ENCODE measurements at places on chromosomes 5 and 9. TPM values are rescaled to one million over a fixed set of nuclear protein-coding genes. Genes with fewer than 3 reads are reported as not detected.

- peak; percentile 42 for DNase-seq
- H3K36me3 ChIP-seq, result no peaks in the 10 kb centered on the region
Measured at GRCh38 chr9:94979904-94980507, 253.5 kb downstream of the AOPEP start.

GRCh38 chr9:118088090-118088489 lies 383.9 kb downstream of the TLR4 start:
- H3K4me3 ChIP-seq, result no peak overlapping the region
- no peaks in the 10 kb centered on the region for H3K27me3 ChIP-seq
- H3K36me3 ChIP-seq, result no peaks in the 10 kb centered on the region
- H3K27ac ChIP-seq, result no peak overlapping the region
- no peak for DNase-seq

- H3K36me3 ChIP-seq, result no peaks in the 10 kb centered on the region
- no peak overlapping the region for H3K27ac ChIP-seq
- no peak for DNase-seq
- no peak overlapping the region for H3K4me3 ChIP-seq
- no peaks in the 10 kb centered on the region for H3K27me3 ChIP-seq
Measured at GRCh38 chr5:14090290-14090689, 52.9 kb upstream of the TRIO start.

- no peaks in the 10 kb centered on the region for H3K36me3 ChIP-seq
- H3K4me3 ChIP-seq, result no peak overlapping the region
- H3K27me3 ChIP-seq, result no peaks in the 10 kb centered on the region
- H3K4me1 ChIP-seq, result no peaks in the 10 kb centered on the region
- H3K27ac ChIP-seq, result no peak overlapping the region
Measured at GRCh38 chr9:108374626-108375025, 481.2 kb downstream of the ACTL7B start.

DNA sequence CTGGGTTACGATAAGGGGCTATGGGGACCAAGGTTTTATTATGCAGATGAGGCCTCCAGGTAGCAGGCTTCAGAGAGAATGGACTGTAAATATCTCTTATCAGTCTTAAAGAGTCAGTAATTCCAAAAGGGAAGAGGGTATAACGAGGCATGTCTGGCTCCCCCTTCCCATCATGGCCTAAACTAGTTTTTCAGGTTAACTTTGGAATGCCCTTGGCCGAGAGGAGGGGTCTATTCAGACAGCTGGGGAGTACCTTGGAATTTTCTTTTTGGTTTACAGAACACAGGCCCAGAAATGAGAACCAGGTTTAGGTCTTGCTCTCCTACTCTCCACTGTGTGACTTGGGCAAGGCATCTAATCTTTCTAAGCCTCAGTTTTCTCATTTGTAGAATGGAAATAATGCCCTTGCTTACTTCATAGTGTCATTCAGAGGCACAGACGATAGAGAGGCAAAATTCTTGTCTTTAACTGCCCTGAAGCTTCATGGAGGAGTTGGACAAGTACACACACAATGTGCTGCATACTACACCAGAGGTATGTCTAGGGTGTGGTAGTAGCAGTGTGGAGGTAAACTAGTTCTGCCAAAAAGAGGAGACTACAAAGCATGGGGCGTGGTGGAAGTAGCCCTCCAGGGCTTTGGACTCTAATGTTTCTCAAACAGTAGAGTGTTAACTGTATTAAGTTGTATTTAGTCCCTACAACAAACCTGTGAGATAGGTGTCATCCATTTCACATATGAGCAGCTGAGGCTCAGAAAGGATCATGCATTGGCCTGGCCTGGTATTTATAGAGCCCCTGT lies 45.5 kb downstream of the IRF1 start:
- H3K27ac ChIP-seq, result peak overlapping the region; percentile 81
- H3K27me3 ChIP-seq, result no peaks in the 10 kb centered on the region

DNA sequence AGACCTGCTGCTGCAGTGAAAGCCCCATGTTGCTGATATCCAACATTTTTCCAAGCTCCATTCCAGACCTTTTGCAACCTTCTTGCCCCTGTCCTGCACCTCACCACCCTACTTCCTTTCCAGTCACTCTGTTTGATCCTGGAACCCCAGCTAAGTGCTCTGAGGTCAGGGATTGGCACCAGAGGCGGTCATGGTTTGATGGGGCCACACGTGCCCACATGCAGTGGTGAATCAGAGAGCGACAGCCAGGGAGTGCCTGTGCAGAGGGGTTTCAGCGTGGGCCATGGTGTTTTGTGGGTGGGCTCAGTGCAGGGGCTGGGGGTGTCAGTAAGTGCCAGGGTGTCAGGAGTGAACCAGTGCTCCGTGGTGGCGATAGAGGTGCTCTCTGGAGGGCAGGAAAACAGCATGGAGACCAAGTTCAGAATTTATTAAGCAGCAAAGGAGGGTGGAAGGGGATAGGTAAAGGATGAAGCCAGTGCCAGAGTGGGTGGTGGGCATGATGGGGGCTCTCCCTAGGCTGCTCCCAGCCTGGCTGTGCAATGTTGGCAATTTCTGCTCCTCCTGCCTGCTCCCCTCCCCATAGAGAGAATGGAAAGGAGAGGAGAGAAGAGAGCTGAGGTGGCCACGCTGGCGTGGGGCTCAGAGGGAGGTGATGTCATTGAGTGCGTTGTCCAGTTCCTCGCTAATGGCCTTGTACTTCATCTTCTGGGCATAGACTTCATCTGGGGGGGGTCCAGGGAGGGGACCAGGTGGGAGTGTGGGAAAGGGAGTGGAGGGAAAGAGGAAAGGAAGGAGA lies 7.0 kb downstream of the TPM2 start:
- H3K36me3 ChIP-seq, result peaks cover 30% of the 10 kb centered on the region
- no peak overlapping the region for H3K4me3 ChIP-seq
- peaks cover 8% of the 10 kb centered on the region for H3K4me1 ChIP-seq
- peak; percentile 30 for DNase-seq
- no peaks in the 10 kb centered on the region for H3K27me3 ChIP-seq
- no peak overlapping the region for H3K27ac ChIP-seq

DNA sequence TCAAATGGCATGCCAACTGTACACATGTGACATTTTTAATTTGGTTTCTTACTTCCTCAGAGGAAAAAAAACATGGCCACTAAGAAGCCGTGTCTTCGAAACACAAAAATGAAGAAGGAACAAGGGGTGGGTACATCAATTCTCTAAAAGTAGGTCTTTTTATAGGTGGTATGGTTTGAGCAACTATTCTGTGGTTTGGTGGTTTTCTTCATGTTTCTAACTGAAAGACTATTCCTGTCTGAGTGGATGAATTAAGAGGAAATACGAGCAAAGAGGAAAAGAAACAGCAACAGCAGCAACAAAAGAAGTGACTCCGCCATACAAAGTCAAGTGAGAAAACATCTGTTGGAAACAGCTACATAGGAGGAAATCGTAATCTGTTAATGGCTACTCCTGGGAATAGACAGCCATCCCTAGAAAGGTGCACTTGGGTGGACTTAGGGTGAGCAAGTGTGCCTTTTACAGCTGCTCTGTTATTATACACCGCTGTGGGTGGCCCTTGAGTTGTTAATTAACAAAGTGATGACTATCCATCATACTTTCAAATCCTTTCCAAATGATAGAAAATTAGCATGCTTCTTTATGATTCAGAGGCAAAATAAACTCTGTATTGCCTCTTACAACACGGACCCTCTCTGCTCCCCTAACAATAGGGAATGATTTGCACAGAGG lies 575.8 kb downstream of the TLE1 start:
- no peaks in the 10 kb centered on the region for H3K36me3 ChIP-seq
- no peak overlapping the region for H3K27ac ChIP-seq
- DNase-seq, result no peak
- H3K4me3 ChIP-seq, result no peak overlapping the region
- H3K27me3 ChIP-seq, result no peaks in the 10 kb centered on the region
- H3K4me1 ChIP-seq, result no peaks in the 10 kb centered on the region

GRCh38 chr9:87579781-87580541 lies 82.3 kb downstream of the DAPK1 start:
- H3K27me3 ChIP-seq, result no peaks in the 10 kb centered on the region
- peaks cover 29% of the 10 kb centered on the region for H3K4me1 ChIP-seq
- no peaks in the 10 kb centered on the region for H3K36me3 ChIP-seq
- H3K27ac ChIP-seq, result no peak overlapping the region
- no peak overlapping the region for H3K4me3 ChIP-seq
- no peak for DNase-seq

- peaks cover 30% of the 10 kb centered on the region for H3K36me3 ChIP-seq
- H3K4me1 ChIP-seq, result peaks cover 7% of the 10 kb centered on the region
- H3K4me3 ChIP-seq, result no peak overlapping the region
- DNase-seq, result no peak
Measured at GRCh38 chr5:80147119-80147815, 108.6 kb downstream of the SERINC5 start.

DNA sequence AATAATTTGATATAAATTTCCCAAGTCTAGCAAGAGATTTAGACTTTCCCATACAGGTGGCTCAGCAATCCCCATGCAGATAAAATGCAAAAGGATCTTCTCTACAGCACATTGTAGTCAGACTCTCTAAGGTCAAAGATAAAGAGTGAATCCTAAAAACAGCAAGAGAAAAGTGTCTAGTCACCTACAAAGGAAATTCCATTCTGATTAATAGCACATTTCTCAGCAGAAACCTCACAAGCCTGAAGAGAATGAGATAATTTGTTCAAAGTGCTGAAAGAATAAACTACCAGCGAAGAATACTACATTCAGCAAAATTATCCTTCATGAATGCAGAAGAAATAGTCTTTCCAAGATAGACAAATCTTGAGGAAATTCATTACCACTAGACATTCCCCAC lies 493.3 kb downstream of the PRELID2 start:
- DNase-seq, result no peak
- no peaks in the 10 kb centered on the region for H3K4me1 ChIP-seq

DNA sequence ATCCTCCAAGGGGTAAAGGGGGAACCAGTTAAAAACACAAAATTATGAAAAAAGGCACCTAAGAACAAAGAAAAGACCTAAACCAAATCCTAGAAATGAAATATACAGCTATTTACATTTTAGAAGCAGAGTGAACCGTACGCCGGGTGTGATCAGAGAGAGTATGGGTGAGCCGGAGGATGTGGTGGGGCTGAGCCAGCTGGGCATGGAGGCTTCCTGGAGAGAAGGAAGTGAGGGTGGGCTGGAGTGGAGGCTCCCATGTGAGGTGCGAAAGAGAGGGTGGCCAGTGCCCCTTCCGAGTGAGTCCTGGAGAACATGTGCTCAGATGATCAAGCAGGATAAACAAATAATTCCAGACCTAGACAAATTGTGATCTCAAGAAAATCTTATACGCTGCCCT lies 111.6 kb downstream of the CACNA1B start:
- H3K27ac ChIP-seq, result no peak overlapping the region
- H3K4me3 ChIP-seq, result no peak overlapping the region
- no peaks in the 10 kb centered on the region for H3K4me1 ChIP-seq
- DNase-seq, result no peak
- no peaks in the 10 kb centered on the region for H3K36me3 ChIP-seq

DNA sequence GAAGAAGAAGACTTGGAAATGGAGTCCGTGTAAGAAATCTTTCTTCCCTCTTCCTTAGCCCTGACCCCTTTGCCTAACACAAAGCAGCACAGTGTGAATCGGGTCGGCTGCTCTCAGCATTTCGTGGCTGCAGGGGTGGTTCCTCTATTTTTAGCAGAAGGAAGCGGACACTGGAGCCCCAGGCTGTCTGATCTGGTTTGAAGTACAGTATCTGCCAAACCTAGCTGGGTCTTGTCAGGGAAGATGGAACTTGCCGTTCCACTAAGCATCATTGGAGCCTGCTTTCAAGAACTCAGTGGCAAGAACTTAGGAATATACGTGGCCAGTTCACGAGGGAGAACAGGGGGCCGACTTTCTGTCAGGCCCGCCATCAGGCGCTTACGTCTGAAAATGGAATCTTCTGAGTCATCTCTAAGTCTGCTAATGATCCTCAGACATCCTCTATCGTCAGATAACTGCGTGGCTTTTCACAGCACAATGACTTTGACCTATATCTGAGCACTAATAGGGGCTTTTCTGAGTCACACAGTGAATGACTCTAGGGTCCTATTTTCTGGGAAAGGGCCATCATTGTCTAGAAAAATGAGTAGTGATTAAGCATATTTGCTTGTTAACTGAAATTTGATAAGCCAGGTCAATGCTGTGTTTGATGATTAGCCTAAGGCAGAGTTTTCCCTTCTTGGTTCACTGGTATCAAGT lies 43.3 kb upstream of the NCS1 start:
- peaks cover 60% of the 10 kb centered on the region for H3K36me3 ChIP-seq
- H3K4me1 ChIP-seq, result peaks cover 23% of the 10 kb centered on the region
- peak overlapping the region; percentile 67 for H3K27ac ChIP-seq
- no peak overlapping the region for H3K4me3 ChIP-seq
- no peak for DNase-seq

DNA sequence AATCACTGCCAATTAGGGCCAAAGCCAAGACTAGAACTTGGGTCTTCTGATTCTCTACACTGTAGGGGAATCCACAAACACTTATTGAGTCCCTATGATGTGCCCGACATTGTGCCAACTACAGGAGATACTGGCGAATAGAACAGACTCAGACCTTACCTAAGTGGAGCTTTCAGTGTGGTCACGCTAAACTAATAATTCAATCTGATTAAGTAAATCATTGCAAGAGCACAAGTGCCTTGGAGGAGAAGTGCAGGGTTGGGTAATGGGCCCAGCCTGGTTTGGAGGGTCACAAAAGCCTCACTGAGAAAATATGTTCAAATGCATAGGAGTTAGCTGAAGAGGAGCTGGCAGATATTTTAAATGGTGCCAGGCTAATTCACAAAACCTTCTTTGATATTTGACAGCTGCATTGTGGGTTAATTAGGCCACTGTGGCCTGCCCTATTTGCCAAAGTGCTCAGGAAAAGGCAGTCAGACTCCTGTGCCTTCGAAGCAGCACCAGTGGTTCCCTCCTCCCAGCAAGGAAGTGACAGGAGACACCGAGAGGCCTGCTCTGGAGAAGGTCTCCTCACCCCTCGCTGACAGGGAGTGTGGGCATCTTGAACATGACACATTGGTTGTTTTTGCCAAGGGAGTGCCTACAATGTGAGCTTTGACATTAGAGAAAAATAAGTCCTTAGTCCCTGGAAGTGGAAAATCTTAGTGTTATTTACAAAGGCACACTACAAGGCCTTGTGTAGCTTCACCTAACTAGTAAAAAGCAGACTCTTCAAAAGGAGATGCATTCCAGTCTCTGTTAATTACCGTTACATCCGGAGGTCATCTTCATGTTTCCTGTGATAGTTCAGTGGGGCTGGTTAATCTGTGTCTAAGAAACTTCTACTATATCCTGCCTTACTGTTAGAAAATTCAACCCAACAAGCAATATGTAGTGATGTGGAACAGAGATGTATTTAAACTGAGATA lies 24.1 kb upstream of the TRAF1 start:
- no peaks in the 10 kb centered on the region for H3K27me3 ChIP-seq
- no peak for DNase-seq
- peak overlapping the region; percentile 71 for H3K27ac ChIP-seq
- no peaks in the 10 kb centered on the region for H3K36me3 ChIP-seq

GRCh38 chr5:159630545-159630944 lies 285.7 kb upstream of the ADRA1B start:
- H3K4me3 ChIP-seq, result no peak overlapping the region
- no peaks in the 10 kb centered on the region for H3K27me3 ChIP-seq
- H3K36me3 ChIP-seq, result no peaks in the 10 kb centered on the region
- no peak overlapping the region for H3K27ac ChIP-seq
- DNase-seq, result no peak

GRCh38 chr9:87371795-87372355 lies 125.8 kb upstream of the DAPK1 start:
- DNase-seq, result peak; percentile 10
- no peak overlapping the region for H3K4me3 ChIP-seq
- no peaks in the 10 kb centered on the region for H3K27me3 ChIP-seq
- H3K4me1 ChIP-seq, result no peaks in the 10 kb centered on the region

NFIB gene
- 109 TPM for total RNA-seq

PCDHGA9 gene
- total RNA-seq, result 2.4 TPM

TRAF1 gene
- 10.4 TPM for total RNA-seq

SLC6A3 gene
- total RNA-seq, result not detected

INSYN2B gene
- total RNA-seq, result not detected

SLC6A19 gene
- total RNA-seq, result 0.03 TPM

GGTA1 gene
- total RNA-seq, result 6.3 TPM

SRP19 gene
- total RNA-seq, result 59.1 TPM

ENTREP1 gene
- 28.6 TPM for total RNA-seq

IFNB1 gene
- total RNA-seq, result not detected

IRX4 gene
- total RNA-seq, result not detected

Measured in upper lobe of left lung (tissue), 6 donors.